NCI-H187 treated with DMSO at 0.1 percent for 48 hours (cell line): ENCODE measurements at places on chromosomes 2 and 18.

DNA sequence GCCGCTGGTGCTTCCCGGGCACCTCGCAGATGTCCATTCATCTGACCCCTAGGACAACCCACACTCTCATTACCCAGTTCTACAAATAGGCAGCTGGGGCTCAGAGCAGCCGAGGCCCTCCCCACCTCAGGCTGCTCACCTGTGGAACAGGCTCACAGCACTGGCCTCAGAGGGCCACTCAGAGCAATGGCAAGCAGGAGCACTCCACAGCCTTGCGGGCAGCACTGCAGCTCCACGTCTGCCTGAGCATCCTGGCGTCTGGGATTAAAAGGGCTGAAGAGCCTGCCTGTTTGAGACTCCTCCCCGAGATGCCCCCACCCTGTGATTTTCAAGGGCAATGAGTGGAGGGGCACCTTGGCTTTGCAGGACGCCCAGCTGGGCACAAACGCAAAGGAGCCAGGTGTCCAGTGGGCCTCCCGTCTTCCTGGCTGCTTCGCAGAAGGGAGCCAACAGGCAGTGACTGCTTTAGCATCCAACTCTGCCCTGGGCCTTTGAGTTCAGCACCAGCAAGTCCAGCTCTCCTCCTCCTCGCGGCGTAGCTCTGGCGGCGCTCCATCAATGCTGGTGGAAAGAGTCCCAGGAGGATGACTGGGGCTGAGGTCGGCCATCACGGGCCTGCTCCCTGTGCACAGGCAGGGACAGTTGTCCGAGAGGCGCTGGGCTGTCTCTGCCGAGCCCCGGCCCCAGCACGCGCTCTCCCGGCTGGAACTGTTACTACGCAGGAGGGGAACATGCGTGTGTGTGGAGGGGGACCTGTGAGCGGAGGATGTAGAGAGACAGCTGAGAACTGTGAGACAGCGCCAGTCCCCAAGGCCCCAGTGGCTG is 297.2 kb downstream of the NDUFA10 start:
- no peak for DNase-seq

DNA sequence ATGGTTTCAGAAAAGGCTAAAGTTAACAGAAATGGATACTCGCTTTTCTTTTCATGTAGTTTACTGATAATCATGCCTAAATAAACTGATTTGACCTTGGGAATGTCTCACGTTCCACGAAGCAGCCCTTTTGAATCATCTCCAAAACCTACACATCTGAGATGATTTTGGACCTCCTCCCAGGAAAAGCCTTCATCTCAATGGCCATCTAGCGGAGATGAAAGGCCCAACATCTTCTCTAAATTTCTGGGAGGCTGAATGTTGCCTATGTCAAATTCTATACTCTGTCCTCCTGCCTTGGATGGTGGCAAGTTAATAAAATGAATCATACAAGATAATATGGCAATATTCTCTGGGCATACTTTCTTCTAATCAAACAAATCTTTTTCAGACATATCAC is 448.5 kb downstream of the ZEB2 start:
- DNase-seq, result no peak

DNA sequence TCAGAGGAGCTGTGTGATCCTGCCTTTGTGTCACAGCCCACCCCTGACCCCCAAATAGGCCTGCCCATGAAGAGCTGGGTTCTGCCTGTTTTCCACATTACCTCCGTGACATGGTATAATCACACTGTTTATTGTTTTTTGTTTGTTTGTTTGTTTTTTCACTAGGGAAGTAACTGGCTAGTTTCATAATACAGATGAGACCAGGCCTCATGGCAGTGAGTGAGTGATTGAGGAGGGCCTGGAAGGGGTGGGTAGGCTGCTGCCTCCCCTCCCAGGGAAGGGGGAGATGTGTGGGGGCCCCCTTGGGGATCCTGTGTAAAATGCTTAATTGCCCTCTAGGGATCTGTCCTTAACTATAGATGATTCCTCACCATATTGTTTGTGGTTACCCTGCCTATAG is 190.5 kb downstream of the LDLRAD4 start:
- no peak for DNase-seq

DNA sequence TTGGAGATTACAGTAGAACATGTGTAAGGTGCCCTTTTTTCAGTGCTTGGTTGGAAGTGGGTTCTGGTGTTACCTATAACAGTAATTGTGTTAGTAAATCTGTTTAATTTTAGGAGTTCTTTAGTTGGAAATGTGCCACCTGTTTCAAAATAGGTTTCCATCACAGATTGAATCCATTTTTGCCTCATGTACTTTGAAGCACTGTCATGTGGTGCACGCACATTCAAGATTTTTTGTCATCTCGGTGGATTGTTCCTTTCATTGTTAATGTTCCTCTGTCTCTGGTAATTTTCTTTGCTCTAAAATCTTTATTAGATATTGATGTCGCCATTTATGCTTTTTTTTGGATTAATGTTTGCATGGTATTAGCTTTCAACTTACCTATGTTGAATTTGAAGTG is 1.3 kb downstream of the ATP9B start:
- DNase-seq, result no peak

- DNase-seq, result no peak
Measured at GRCh38 chr2:234996069-234996940, 44.5 kb downstream of the SH3BP4 start.

DNA sequence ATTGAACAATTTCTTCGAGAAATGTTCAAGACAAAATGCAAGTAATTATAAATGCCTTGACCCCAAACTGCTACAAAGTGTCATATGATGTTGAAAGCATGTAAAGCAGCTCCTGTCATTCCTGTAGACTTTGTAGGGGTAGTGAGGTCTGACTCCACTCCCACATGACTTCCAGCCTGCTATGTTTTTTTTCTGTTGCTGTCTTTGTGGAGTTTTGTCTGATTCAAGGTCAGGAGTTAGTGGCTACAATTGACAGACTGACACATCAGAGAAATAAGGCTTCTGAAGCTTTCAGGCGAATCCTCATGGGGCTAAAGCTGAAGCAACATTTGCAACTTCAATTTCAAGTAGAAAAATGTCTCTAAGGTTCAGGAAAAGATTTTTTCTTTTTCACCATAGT is 63.9 kb upstream of the CCDC195 start:
- no peak for DNase-seq

GRCh38 chr18:27181726-27182125 is 3.4 kb downstream of the CHST9 start:
- no peak for DNase-seq

DNA sequence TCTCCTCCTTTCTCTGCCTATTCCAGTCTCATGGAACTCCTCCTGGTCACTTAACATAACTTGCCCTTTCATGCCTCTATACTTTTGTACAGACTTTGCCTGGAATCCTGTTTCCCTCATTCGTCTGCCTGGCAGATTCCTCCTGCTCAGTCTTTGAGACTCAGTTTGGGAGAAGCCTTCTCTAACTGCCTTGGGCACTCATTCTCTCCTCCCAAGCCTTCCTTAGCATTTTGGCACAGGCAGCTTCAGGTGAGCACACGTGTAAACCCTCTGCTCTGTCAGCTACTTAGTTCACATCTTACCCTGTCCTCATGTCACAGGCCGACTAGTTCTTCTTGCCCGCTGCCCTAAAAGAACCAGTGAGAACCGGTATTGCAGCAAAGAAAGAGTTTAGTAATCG is 6.0 kb upstream of the FAM98A start:
- no peak for DNase-seq
